ENCODE measurements at places on chromosomes 5 and 9.

- no peak for DNase-seq
Observed at GRCh38 chr9:97904725-97905124, 17.6 kb downstream of the TRMO start.

GRCh38 chr9:113516840-113517577 is 53.5 kb downstream of the RGS3 start:
- DNase-seq: no peak

DNA sequence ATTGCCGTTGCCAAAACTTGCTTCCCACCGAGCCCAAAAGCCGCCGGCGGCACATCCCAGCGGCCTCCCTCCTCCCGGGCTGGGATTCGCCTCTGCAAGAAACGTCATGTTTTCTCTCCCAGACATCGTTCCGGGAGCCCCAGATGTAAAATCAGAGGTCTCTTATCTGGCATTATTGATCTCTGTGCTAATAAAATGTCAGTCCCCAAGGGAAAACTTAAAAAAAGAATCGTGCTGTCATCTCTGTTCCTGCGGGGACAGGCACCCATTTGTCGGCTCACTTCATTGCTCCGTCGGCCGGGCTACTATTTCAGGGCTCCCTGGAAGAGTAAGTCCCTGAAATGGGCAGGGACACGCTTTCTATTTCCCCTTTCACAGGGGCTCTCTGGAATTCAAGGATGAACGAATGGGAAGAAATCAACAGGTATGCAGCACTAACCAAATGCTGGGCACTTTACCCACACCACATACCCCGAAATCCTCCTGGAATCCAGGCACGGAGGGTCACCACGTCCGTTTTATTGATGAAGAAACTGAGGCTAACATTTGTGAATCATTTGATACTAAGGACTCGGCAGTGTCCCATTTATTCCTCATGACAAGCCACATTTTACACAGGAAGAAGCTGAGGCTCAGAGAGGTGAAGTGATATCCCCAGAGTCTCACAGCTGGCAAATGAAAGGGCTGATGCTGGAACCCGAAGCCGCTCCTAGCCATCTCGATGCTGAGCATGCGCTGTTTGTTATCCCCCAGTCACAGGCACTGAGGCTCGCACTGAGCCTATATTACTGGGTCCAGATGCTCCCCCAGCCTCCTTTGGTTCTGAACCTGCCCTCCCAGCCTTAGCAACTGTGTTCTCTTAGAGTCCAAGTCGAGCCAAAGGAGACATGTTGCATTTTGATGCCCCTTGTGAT is 35.7 kb upstream of the MSX2 start:
- no peak for DNase-seq

DNA sequence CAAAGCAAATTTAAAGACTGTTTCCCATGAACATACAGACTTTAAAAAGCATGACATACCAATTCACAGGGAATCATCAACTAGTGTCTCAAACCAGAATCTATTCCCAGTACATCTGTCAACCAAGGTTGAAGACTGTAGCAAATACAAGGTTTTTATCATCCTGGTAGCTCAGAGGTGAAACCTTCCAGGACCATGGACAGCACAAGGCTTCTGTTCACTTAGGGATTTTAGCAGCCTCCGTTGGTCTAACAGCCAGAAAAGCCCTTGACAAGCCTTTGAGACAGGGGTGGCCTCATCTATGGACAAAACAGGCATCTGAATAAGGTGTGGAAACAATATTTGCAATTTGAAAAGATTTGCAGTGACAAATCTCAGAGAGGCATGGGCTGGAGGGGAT is 119.0 kb downstream of the TRIM32 start:
- peak; percentile 25 for DNase-seq

DNA sequence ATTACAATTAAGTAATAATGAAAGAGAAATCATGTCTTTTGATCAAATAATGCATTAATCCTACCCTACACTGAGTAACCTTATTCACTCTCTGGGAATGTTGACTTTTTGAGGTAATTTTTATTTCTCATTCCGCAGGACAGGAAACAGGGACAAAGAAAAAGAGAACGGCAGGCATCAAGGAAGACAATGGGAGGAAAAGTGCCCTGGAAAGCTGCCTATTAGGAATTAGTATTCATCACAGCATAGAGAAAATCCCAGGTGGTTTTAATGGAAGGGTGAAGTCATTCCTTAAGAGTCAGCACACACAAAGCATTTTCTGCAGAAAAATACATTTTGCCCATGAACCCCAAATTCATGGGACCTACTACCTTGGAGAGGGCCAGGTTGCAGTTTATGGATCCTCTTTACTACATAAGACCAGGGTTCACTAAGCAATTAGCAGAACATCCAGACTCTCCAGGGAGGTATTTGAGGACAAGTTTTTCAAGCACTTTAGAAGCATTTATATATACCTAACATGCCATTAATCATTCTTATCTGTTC is 9.4 kb downstream of the FSTL4 start:
- peak; percentile 7 for DNase-seq

DNA sequence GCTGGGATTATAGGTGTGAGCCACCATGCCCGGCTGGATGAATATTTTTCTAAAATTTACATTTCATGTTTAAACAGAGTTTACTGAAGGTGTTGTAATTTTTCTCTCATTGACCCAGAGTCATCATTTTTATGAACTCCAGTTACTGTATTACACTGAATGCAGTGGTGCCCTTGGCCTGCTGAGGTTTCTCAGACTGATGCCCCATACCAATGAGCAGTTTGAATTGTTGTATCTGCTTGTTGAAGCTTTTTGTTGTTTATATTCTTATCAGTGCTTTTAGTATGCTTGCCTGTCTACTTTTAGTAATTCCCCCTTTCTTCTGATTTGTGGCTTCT is 29.9 kb downstream of the NFX1 start:
- DNase-seq: no peak

DNA sequence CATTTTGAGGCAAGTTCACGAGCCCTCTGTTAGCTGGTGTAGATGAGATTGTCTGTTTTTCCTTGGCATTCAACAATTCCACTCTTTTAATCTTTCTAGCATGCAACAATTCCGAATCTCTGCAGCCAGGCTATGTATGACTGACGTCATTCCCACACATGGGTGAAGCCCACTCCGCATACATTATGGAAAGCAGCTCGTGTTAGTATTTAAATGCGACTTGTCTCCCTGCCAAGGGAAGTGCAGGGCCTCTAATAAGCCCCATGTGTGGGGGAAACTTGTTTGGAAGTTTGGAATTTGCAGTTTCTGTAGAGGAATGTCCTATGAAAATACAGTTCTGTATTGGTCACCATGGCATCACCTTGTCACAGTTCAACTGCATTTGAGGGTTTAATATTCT is 146.0 kb upstream of the FBXL7 start:
- DNase-seq: no peak

DNA sequence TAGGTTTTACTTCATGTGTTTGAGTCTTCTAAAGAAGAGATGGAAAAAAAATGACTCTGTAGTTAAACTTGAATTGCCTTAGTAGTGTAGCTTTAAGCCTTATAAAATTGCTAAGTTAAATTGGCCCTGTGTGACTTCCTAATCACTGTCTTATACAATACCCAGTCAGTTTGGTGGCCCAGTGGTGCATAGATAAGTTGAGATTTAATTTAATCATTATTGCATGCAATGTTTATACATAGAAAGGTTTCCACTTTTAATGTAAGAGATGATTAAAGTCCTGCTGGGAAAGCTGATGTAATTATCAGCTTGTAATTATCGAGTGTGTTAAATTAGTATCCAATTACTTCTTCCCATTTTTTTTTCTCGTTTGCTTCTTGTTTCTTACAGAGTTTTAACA is 187.1 kb downstream of the TRIO start:
- DNase-seq: no peak

DNA sequence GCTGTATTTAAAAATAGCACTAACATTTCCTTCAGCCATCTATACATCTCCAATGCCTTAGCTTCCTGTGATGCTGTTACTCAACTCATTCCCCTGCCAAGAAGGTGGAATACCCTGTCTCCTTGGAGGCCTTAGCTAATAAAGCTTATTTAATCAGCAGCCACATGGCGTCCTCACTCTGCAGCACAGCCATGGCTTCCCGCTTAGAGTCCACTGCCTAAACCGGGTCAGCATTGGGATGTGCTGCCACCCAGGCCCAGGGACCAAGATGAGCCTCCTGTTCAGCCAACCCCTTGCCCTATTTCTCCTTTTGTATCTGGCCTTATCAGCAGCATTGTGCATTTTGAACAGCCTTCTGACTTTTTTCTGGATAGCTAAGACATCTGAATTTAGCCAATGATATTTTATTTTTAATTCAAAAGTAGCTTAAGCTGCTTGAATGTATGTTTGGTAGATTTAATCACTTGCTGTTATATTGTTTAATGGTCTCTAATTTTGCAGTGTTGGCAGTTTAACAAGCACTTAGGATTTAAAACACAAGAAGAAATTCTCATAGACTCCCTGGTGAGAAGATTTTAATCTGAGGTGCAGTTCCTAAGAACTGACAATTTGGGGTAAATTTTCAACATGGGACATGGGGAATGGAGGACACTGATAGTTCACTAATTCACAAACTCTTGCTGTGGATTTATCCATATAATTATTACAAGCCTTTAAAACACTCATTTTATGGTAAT is 113.0 kb downstream of the RPS23 start:
- DNase-seq: peak; percentile 72

DNA sequence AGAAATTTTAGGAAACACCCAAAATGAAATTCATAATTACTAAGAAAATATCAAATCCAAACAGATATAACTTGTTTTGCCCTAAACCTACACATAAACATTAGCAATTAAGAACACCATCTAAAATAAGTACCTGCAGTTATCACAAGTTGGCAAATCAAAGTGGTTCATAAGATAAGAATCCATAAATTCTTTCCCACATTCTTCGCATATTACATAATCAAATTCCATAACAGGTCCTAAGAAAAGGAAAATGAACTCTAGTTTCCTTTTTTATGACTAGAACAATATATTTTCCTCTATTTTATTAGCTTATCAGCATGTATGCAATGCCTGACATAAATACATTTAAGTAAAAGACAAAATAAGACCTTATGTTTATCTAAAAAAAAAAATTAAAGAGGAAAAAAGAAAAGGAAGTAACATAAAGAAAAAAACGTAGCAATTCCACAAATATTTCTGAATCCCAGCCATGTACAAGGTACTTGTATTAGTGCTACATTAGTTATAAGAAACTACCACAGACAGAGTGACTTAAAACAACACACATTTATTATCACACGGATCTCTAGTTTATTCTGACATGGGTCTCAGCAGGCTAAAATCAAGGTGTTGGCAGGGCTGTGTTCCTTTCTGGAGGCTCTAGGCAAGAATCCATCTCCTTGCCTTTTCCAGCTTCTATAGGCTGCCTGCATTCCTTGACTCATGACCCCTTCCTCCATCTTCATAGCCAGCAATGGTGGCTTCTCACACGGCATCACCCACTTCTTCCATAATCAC is 7.5 kb downstream of the XPA start:
- DNase-seq: peak; percentile 18

- no peak for DNase-seq
Observed at GRCh38 chr5:172004824-172005237, 1.6 kb downstream of the FBXW11 start.

DNA sequence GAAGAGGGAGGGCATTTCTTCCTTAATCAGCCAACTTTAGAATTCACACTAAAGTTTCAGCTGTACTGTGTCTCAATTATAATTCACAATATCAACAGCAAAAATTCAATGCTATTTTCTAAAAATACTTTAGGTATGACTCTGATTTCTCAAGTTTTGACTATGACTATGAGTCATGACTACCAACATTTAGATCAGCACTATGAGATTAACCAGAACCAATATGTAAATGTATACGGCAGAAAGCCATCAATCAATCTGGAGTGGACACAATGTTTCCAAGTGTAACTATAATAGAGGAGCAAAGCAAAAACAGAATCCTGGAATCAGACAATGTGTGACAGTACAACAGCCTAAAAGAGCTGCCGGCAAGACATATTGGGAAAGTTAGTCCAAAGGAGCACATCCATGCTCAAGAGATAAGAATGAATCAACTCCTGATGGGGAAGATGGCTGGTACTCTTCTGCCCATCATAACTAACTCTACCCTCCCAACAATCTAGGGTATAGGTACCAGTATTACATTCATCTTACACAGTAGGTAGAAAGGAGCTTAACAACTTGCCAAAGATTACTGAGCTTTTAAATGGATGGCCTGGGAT is 294.4 kb downstream of the SEMA5A start:
- DNase-seq: peak; percentile 55

DNA sequence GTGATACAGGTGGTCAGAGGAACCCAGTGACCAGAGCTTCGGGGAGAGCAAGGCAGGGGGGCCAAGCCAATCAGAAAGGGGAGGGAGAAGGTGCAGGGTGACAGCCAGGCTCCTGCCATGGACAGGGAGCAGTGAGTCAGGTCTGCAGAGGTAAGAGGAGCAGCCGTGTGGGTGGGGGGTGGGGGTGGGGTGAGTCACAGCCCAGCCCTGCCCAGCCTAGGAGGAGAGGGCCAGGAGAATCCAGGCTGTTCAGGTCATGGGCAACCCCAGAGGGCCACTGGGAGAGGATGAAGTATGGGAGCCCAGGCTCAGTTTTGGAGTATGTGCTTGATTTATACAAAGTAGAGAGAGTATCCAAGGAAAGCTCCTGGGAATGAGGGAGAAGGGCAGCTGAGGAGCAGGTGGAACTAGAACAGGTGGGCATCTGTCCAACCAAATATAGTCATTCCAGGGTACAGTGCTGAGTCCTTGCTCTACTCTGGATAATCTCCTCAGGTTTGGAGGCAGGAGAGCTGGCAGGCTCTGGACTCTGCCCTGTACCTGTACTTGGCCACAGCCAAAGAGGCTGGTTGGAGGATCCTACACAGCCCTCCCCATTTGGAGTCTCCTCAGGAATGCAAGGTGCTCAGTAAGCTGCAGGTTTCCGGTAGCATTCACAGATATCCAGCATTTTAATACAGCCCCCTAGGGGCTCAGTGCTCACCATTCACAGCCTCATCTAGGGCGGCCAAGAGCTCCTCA is 1.6 kb downstream of the HBEGF start:
- no peak for DNase-seq

- DNase-seq: no peak
Observed at GRCh38 chr9:37486256-37486615, 488 bp downstream of the POLR1E start.

GRCh38 chr9:107927276-107927675 is 437.7 kb upstream of the KLF4 start:
- no peak for DNase-seq

All from fibroblast of pulmonary artery (primary cell).